ENCODE measurements at places on chromosomes 7 and 10.
A peak's percentile ranks its signal among the peaks of the same experiment; 100 is the strongest.

DNA sequence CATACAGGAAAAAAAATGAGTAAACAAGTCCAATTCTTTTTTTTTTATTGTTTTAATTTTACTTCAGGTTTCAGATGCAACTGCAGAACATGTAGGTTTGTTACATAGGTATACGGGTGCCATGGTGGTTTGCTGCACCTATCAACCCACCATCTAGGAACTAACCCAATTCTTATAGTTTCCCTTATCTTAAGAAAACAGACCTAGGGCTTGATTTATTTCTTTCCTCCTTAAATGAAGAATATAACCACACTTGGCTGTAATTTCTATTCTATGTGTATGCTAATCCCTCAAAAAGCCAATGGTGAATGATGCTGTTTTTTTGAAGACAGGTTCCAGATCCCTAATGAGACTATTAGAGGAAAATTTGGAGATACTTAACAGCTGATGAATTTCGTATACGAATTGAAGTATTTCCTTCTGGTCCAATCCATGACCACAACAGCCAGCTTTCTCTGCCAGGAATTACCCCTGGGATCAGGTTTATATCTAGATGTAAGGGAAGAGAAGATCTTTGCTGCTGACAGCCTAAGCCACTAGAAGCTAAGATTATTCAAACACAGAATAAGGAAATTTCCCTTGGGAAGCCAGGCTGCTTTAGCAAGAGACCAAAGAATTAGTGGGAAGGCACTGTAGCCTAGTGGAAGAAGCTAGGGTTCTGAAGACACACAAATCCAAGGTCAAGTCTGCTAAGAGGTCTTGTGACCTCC is 115.8 kb downstream of the INHBA start:
- no peak for DNase-seq

- no peak for DNase-seq
Measured at GRCh38 chr7:150751702-150752101, 14.5 kb downstream of the GIMAP5 start.

- DNase-seq = no peak
Measured at GRCh38 chr10:24305551-24306506, 96.9 kb downstream of the KIAA1217 start.

DNA sequence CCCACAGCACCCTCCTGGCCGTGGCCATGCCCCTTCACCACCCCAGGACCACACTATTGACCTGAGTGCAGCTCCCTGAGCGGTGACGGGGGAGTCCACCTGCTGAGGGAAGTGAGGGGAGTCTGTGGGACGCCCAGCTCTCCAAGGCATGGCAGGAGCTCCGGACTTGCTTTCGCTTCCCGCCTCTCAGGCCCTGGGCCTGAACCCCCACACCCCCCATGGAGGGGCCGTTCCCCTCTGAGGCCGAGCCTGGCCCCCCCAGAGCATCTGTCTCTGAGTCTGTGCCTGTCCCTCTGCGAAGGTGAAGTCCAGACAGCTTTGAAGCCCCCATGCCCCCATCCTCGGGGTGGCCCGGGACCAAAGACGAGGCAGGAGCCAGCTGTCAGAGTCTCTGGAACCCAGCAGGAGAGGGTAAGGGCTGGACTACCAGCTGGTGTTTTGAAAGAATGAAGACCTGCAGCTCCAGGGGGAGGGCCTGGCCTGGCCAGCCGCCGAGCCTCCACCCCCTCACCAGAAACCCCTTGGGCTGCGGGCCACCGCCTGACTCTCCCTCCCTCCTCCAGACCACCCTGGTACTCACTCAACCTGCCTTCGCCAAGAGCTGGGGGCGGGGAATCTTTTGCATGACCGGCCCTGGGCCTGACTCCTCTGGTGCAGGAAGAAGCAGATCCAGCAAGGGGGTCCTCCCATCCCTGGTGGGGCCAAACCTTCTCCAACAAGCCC is 114.0 kb downstream of the PDGFA start:
- no peak for DNase-seq

DNA sequence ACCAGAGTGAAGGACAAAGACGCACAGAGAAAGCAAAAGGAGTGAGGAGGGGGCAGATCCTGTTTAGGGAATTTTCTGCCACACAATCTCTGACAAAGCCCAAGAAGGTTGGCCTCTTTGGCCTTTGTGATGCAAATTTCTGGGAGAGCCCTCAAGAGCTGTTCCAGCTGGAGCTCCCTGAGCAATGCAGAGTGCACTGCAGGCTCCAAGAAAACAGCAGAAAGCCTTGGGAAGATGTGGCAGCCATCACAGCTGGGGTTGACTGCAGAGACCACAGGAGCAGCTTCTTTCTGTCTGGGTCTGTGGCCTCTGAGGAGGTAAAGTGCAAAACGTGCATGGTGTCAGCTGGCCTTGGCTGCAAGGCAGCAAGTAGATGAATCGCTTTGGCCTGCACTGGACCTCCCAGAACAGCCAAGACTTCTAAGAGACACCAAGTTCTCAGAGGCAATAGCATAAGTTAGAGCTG is 200.2 kb downstream of the ELMO1 start:
- DNase-seq = no peak

- DNase-seq = peak; percentile 4
Measured at GRCh38 chr7:111529507-111530355, 32.6 kb downstream of the IMMP2L start.

DNA sequence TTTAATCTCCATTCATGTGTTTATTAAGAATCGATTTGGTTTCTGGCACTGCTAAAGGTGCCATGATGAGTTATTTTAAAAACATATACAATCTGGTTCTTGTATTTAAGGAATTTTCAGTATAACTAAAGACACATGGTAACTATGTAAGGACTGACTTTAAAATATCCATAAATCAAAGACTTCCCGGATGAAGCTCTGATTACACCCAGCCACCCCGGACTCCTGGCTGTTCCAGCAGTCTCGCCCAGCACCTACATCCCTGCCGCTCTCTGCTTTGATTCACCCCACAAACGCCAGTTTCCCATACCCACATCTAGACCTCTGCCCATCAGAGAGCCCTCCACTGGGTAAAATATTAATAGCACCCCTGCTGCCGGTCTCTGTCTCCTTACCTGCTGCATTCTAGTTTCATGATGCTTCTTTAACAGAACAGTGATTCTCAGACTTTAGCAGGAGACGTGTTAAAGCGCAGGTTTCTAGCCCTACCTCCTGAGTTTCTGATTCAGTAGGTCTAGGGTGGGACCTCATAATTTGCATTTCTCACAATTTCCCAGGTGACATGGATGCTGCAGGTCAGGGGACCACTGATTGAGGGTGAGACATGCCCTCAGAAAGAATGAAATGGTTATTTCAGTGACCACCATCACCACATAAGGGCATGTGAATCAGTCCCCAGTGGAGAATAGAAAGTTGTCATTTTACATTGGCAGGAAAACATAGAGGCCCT is 185.7 kb downstream of the KIAA1217 start:
- no peak for DNase-seq

DNA sequence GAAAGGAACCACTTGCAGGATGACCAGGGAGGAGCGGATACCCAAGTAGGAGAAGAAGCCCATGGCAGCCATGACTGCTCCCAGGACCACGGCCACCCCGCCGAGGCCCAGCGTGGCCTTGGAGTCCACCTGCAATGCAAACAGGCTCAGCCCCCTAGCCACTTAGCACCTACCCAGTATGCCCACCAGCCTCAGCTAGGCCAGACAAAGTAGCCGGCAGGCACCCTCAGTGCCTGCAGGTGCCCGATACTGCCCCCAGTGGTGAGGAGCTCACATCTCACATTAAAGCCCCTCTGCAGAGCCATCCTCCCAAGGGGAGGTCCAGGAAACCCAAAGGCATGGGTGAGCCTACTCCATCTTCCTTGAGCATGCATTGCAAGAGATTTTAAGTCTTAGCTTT is 6.6 kb downstream of the NPC1L1 start:
- no peak for DNase-seq

DNA sequence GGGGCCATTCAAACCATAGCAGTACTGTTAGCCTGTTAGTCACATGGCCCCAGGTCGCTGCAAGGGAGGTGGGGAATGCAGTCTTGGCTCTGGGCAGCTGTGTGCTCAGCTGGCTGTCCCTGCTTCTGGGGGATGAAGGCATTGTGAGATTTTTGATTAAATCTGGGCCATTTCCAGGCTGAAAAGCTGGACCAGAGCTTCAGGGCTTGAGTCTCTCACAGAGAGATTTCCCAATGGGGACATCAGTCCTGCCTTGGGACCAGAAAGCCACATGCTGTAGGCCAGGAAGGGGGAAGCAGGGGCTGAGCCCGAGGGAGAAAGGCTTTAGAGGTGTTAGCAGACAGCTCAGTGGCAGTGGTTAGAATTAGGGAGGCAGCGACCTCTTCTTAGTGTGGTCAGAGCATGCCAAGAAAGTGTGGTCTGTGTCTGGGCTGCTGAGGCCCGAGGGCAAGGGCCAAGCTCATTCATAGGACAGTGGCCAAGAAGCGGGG is 33.6 kb downstream of the PALD1 start:
- no peak for DNase-seq

GRCh38 chr10:5045095-5045494 is 41.4 kb upstream of the AKR1C2 start:
- no peak for DNase-seq

DNA sequence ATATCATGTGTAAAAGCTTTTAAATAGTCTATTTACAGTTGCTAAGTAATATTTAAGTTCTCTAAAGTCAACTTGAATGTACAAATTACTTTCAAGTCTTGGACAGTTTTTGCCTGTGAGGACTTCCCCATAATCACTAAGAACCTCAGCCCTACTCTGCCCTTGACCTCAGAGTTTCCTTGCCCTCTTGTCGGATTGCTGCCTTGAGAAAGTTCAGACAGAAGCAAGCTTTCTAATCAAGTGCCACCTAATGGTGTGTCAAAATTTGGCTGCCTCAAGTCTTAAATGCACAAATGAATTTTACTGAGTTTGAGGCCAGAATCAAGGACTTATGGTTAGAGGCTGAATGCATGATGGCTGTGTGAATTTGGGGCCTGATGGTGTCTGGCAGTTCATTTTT is 88.3 kb upstream of the KAT6B start:
- DNase-seq = no peak

DNA sequence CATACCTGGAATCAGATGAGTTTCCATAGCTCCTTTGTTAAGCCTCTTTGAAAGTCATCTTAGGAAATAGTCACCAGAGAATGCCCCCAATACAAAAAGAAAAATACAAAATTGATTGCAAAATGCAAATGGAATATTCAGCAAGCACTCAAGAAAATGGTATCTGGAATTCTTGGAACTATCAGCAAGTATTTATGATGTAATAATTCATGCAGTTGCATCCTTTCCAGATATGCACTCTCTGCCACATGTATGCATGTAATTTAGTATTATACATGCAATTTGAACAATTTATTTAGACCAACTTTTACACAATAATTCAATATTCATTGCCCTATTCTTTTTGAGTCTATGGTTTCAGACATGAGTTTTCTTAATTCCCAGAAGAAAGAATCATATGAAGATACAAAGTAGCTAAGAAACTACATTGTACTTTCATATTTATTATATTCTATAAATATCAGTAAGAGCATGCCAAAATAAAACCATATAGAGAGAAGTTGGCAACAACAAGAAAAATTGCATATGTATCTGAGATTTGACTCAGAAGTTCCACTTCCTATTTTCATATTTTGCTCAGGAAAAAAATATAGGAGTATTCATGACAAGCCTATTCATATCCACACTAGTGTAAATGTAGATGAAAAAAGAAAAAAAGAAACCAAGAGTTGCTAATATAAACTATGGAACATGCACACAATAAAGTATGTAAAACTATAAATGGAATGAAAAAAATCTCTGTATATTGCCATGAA is 338.5 kb downstream of the SEMA3D start:
- DNase-seq = no peak

- no peak for DNase-seq
Measured at GRCh38 chr10:110239892-110240291, 32.5 kb downstream of the MXI1 start.

DNA sequence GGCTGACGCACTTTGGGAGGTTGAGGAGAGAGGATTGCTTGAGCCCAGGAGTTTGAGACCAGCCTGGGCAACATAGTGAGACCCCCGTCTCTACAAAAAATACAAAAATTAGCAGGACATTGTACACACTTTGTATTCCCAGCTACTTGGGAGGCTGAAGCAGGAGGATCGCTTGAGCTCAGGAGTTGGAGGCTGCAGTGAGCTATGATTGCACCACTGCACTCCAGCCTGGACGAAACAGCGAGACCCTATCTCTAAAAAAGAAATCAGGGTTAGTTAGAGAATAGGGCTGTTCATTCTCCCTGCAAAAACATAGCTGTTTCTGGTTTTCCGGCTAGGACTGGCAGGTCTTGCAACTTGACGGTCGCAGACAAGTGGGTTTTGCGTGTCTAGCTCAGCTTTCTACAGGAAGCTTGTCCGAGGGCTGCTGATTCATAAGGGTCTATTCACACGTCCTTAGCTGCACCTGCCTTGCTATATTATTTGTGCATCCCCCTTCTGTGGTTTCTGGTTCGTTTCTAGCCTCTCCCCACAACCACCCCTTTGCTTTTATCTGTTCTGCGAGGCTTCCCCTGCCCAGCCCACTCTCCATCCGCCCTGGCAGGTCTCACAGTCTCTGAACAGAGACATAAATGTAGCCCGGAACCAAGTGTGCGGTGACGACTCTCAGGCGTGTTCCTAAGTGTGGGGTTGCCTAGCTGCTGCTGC is 10.7 kb downstream of the AMZ1 start:
- DNase-seq = no peak

DNA sequence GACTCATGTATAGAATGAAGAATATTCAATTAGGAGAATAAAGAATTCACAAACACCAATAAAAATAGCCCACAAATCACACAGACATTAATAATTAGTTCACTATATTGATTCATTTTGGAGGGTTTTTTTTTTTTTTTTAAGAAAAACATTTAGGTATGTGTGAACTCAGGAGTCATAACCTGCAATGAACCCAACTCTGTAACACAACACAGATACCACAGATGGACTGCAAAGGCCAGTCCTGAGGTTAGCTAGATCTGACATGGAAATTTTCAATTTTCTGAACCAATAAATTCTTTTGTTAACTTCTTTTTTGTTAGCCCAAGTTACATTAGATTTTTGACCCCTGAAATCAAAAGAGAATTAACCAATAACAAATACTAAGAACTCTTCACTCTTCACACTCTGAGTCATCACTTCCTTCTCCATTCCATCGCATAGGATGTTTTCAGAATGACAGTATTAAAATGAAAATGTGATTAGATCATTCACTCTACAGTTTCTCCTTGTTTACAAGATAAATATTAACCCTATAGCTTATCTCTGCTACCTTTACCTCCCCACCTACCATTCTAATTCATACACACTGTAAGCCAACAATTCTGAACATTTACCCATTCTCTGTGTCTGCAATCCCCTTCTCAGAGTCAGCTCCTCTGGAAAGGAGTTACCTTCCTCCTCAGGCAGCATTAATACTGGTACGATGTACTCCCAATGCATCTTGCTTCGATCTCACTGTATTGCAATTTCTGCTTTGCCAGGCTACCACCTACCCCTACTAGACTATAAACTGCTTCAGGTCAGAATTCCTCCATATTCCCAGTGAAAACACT is 141.5 kb downstream of the LRRN3 start:
- DNase-seq = no peak

Data from GM04503 (cell line).